ENCODE measurements at places on chromosomes 7 and 10.

DNA sequence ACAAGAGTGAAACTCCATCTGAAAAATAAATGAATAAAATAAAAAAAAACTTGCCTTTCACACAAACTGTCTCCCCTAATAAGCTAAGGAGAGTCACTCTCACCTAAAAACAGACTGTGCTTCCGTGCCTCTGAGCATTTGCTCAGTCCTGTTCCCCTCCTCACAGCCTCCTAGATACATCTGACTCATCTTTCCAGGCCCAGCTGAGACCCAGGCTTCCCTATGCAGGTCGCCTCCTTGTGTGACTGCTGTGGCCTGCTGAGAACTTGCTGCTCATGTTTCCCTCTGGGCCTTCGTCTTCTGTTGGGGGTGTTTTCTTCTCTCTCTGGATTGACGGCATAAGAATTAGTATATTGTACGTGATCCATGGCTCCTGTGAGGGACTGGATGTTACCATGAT lies 777.7 kb downstream of the LRMDA start:
- no peak for DNase-seq

- DNase-seq: no peak
Observed at GRCh38 chr7:8386926-8387550, 46.4 kb upstream of the NXPH1 start.

GRCh38 chr7:48337781-48338180 lies 166.5 kb downstream of the ABCA13 start:
- DNase-seq: no peak

GRCh38 chr7:113217314-113217713 lies 99.0 kb upstream of the SMIM30 start:
- DNase-seq: no peak

DNA sequence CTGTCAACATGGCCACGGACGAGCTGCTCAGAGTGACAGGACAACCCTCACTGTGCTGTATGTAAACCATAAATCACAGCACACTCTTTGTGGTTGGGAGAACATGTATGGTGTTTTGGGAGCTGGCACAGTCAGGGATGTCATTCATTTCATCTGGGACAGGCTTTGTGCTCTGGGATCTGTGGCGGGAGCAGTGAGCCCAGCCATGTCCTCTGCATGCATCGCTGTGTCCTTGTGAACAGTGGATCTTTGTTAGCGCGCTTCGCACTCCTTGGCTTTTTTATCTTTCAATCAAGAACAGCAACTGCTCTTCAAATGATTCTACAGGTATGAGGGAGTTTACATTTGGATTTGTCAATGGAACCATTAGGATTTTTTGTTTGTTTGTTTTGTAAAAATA lies 7.1 kb downstream of the CCM2 start:
- DNase-seq: no peak

GRCh38 chr7:21365866-21366624 lies 61.8 kb upstream of the SP4 start:
- no peak for DNase-seq
